Naive thymus-derived CD8-positive, alpha-beta T cell (primary cell): ENCODE measurements at places on chromosomes 5 and 9. TPM values are rescaled to one million over a fixed set of nuclear protein-coding genes. Genes with fewer than 3 reads are reported as not detected.

ZFP37 gene
- polyA plus RNA-seq: 1.4 TPM

CARD19 gene
- 56.9 TPM for polyA plus RNA-seq

NR5A1 gene
- not detected for polyA plus RNA-seq

MSX2 gene
- polyA plus RNA-seq: not detected

RELL2 gene
- polyA plus RNA-seq: 3.9 TPM

GRM6 gene
- polyA plus RNA-seq: not detected

PCDHA8 gene
- polyA plus RNA-seq: not detected

CDK7 gene
- 20.8 TPM for polyA plus RNA-seq

LEAP2 gene
- 0.77 TPM for polyA plus RNA-seq

LRRC19 gene
- polyA plus RNA-seq: 0.06 TPM

BAAT gene
- polyA plus RNA-seq: not detected

FOXD1 gene
- polyA plus RNA-seq: not detected

AJM1 gene
- polyA plus RNA-seq: 0.05 TPM

SPINK4 gene
- not detected for polyA plus RNA-seq

MYOT gene
- polyA plus RNA-seq: not detected

EFNA5 gene
- polyA plus RNA-seq: not detected

KCNMB1 gene
- polyA plus RNA-seq: 0.06 TPM

GRIN1 gene
- not detected for polyA plus RNA-seq

GPRIN1 gene
- polyA plus RNA-seq: 0.06 TPM

NSA2 gene
- polyA plus RNA-seq: 84.6 TPM

TSSK1B gene
- not detected for polyA plus RNA-seq

FAM151B gene
- polyA plus RNA-seq: not detected

PDE6A gene
- polyA plus RNA-seq: not detected
